Frontal cortex (tissue), 4 donors: ENCODE measurements at places on chromosomes 2 and 18.

DNA sequence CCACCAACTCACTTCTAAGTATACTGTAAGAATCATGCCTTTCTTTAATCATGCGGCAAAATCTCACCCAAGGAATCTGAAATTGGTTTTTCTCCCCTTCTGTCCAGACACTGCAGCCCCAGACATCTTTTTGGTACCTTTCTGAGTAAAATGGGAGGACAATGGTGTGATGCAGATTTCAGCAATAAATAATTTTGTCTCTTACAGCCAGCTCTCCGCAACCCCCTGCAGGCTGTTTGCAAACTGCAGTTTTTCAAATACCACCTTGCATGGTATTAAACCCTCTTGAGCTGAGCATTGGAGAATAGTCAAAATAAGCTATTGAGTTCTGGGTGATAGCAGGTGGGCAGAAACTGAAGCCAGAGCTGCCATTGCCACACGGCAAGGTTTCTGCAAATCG is 32.2 kb downstream of the GPR39 start:
- no peak for DNase-seq

GRCh38 chr2:42752816-42753813 is 10.8 kb downstream of the OXER1 start:
- DNase-seq = no peak

DNA sequence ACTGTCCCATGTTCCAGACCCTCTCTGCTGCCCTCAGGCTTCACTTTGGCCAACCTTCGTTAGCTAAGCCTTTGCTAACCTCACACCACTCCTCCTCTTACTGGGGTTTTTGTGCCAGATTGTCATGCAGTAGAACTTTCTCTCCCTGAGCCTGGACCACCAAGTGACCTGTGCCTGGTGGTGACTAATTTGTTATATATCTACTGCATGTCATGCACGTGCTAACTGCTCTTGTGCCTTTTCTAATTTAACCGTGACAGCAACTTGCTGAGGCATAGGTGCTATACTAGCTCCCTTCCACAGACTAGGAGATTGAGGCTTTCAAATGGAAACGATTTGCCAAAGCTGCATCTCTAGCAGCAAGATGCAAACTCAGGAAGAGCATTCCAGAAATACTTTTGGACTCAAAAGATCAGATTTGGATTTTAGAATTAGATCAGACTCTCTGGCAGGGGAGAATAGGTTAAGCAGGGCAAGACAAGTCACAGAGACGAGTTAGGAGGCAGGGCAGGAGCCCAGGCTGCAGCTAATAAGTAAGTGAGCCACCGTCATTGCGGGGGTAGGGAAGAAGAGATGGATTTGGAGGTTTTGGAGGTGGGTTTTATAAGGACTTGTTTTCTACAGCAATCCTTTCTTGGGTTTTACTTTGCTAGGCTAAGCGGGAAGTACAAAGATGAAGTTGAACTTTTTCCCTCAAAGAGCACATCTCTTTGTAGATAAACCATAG is 1.8 kb downstream of the PPP1R7 start:
- no peak for DNase-seq

GRCh38 chr2:191692502-191693115 is 14.7 kb downstream of the NABP1 start:
- DNase-seq = no peak

DNA sequence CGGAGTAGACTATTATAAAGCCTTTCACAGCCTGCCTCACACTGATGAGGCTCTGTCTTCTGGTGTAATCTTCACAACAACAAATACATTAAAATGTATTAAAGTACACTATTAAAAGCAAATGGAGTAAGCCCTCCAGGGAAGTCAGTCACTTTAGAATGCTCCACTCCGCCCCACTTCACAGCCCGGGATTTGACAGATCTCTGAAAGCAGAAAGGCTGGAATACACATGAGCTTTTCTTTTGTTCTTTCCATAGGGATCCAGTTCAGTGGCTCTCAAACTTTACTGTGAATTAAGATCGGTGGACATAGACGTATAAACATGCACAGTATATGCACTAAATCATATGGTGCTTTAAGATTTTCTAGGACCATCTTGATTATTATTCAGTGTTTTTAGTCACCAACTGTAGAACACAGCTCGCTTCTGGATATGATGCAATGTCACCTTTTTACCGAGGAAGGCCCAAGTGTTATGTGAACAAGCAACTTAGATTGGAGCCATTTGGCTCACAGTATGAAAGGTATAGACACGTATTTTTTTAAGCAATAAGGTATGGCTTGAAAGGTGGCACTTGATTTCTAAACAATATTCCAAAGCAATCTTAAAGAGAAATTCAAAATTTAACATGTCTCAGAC is 151.1 kb downstream of the PRKCE start:
- DNase-seq = no peak

- DNase-seq = no peak
Observed at GRCh38 chr2:1986598-1986997, 242.3 kb upstream of the PXDN start.

GRCh38 chr18:37341473-37342086 is 224.0 kb downstream of the CELF4 start:
- no peak for DNase-seq

DNA sequence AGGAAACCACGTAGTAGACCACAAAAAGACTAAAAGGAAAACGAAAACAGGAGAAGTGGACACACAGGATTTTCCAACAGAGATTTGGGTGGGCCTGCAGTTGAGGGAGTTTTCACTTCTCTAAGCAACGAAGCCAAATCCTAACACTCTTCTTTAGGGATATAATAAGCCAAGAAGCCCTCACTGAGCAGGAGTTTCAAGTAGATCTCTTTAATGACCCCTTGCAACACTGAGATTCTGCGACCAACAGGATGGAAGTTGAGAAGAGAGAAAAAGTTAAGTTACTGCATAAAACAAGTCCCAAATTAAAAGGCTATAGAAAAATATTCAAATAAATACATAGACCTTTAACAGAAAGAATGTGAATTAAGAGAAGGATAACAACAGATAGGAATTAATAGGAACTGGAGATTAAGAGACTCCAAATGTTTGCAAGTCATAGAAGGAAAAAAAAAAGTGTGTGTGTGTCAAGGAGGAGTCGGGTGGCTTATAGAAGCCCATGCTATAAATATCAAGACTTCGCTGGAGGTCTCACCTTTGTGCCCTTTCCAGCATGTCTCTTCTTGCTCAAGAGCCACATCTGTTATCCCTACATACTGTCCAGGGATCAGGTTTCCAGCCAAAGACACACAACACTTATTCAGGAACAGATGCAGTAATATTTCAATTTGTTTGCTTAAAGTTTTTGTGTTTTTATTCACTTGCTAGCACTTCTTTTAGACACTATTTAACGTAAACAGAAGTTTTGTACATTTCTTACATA is 69.4 kb upstream of the ARHGAP28 start:
- no peak for DNase-seq

GRCh38 chr2:24809316-24810007 is 16.2 kb downstream of the CENPO start:
- no peak for DNase-seq

DNA sequence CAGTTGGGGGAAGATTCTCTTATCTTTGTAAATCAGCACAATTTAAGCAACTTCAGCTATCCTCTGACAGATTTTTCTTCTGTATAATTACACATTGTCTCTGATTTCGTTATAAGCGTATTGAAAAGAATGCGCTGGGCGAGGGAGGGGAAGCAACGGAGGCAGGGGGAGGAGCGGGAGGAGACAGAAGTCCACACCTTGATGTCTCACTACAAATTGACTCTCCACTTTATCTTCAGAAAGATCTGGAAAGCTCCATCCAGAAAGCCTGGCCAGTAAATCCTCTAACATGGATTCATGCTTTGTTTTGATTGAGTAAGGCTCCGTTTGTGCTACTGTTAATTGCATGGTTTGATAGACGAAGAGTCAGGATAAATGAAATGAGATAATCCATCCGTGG is 76.6 kb downstream of the SMIM21 start:
- DNase-seq = no peak

GRCh38 chr18:54423831-54424230 is 66.1 kb downstream of the C18orf54 start:
- DNase-seq = no peak

DNA sequence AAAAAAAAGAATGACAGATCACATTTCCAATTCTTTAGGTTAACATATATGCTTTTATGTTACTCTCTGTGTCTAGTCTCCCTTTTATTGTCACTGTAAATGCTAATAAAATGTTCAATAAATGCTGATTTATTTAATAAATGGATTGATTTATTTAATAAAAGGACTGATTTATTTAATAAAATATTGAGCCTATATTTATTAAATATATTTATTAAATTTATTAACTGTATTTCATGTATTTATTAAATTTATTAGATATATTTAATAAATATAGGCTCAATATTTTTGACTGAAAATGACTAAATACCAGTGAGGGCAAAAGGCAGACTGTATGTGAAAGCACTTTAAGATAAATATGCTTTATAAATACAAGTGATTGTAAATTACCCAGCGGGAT is 142.6 kb downstream of the SH3BP4 start:
- no peak for DNase-seq

GRCh38 chr2:38076710-38077430 is 919 bp upstream of the CYP1B1 start:
- peak; percentile 52 for DNase-seq

DNA sequence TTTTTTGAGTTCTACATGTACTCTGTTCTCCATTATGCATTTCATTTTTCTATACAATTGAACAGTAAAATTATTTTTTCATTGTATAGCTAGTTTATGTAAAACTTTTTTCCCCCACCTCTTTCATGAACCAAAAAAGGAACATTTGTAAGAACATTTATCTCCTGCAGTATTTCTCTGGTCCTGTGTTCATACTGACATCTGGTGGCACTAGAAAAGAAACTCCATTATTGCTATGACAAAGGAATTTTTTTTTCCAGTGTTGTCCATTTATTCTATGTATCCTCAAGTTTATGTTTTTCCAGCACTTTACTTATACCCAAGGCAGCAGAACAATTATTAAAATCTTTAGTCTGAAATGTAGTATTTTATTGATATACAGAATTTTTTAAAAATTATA is 27.4 kb upstream of the CHAC2 start:
- DNase-seq = no peak

- DNase-seq = no peak
Observed at GRCh38 chr2:85813211-85813981, 59.6 kb downstream of the ATOH8 start.

GRCh38 chr2:170298115-170298514 is 120.2 kb downstream of the MYO3B start:
- DNase-seq = no peak

GRCh38 chr2:11629215-11629614 is 40.8 kb downstream of the NTSR2 start:
- no peak for DNase-seq

DNA sequence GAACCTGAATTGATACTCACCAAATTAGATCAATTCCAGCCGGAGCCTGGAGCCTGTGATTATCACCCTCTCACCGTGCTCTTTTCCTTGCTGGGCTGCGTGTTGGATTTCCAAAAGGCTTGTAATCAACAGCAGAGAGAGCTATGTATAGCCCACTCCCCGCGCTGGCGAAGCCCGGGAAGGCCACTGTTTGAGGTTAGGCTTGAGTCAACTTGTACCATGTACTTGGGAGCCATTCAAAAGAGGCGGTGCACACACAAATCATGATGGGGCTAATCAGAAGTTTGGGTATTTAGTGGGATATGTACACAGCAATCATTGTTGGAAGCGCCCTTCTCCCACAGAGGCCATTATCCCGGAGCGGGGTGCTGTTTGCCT is 151.6 kb downstream of the GLI2 start:
- no peak for DNase-seq

GRCh38 chr2:10174173-10174572 is 51.6 kb downstream of the RRM2 start:
- DNase-seq = no peak

DNA sequence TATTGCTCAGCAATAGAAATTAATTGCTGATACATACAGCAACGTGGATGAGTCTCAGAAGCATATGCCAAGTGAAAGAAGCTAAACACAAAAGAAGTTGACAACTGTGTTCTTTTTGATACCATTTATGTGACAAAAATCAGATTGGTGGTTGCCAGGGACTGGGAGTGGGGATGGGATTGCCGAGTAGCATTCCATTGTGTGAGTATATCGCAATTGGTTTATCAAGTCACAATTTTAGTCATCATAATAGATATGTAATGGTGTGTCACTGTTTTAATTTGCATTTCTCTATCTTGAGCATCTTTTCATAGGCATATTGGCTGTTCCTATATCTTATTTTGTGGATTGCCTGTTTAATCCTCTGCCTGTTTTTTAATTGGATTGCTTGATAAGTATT is 20.9 kb downstream of the STRADB start:
- DNase-seq = no peak

- no peak for DNase-seq
Observed at GRCh38 chr18:25876330-25876948, 214.0 kb downstream of the SS18 start.

GRCh38 chr18:75338631-75339030 is 88.9 kb downstream of the SMIM21 start:
- no peak for DNase-seq
